ENCODE measurements at places on chromosomes 11 and 22.

- no peak for DNase-seq
Measured at GRCh38 chr11:1772270-1773130, 8.8 kb upstream of the CTSD start.

GRCh38 chr11:115720602-115721245 is 216.5 kb upstream of the CADM1 start:
- DNase-seq = no peak

DNA sequence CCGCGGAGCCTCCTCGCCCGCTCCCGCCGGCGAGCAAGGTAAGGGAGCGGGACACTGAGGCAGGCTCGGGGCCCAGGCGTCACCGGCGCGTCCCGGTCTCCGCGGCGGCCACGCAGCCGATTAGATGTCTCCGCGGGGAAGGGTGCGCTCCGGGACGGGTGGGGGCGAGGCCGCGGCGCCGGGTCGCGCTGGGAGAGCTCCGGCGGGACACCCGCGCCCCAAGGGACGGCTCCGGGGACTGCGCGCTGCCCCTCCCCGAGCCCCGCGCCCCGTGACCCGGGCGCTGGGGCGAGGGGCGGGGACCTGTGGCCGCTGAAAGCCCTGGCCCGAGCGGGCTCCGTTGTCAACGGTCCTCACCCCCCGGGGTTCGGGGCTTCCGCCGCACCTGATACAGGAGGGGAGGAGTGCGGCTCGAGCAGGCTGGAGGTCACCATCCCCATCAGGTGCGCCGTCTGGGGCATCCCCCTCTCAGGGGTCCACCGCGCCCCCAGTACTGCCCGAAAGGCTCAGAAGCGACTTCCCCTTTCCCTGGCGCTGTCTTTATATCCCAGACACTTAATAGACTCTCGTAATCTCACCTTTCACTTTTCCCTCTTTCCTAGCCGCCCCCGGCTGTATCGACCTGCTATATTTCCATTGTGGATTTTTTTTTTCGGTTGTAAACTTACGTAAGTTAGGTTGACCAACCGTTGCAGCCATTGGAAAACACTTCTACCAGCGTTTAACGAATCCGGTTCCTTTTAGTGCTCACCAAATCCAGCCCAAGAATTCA is 573 bp downstream of the PPFIA1 start:
- DNase-seq = peak; percentile 64

- no peak for DNase-seq
Measured at GRCh38 chr11:19080579-19080993, 20.1 kb upstream of the MRGPRX2 start.

DNA sequence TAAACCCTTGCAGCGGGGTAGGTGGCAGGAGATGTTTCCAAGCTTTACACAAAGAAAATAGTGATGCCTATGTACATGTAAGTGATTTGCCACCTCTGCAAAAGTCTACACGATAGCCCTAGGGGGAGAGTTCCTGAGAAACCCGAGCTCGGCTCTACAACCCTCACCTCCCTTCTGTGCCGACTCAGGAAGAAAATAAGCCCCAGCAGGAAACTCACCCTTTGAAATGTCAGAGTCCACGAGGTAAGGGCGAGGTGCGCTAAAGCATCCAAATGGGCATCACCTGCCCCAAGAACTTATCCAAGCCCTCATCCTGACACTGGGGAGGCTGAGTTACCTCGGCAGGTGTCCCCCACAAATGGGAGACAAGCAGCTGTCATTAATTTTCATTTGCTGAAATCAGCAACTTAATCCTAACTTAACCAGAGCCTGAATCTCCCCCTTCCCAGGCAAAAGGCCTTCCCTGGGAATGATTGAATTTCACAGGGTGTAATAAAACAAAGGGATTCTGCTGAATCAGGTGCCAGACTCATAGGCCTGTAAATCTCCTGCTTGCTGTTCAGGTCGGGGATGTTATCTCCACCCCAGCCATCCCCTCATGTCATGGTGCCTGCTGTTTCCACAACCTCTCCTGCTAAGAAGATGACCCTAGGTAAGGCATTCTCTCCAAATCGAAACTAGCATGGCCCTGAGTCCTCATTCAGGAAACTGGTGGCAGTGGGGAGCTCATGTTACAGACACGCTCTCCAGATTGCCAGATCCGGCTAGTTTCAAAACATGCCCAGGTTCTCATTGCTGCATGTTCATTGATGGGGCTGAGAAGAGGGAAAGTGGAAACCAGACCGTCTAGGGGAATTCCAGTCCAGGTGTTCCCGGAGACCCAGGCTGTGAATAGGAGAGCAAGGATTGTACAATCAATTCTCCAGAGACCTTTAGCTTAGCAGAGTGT is 105.3 kb upstream of the KIRREL3 start:
- DNase-seq = no peak

- no peak for DNase-seq
Measured at GRCh38 chr11:129146191-129146590, 45.9 kb downstream of the ARHGAP32 start.

DNA sequence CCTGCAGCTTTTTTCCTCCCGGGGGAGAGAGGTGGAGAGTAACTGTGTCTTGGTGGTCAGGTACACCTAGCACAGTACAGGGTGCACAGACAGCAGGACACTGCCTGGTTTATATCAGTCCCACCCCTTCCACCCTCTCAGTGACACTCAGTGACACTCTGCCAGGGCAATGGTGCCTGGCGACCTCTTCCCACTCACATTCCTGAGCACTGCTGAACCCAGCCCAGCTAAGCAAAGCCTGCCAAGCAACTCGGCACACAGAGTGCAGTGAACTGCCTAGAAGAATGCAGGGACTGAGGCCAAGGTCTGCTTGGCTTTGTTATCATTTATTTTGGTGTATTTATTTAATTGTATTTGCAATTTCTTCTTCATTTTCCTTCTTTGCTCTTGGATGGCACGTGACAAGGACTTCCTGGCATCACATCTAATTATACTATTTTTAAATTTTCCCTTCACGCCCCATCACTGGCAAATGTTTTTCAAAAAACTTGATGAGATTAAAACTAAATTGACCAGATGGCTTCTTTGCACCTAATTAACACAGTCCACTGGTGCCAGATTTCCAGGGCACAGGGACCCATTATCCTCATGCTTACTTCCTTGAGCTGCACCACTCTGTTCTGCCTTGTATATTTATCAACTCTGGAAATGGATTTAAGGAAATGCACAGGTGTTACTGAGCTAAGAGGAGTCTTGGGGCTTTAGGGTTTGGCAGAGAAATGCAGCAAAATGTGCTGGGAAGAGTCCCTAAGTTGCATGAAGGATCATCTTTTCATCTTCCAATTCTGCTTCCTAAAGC is 205.6 kb downstream of the ADAMTS15 start:
- DNase-seq = no peak

DNA sequence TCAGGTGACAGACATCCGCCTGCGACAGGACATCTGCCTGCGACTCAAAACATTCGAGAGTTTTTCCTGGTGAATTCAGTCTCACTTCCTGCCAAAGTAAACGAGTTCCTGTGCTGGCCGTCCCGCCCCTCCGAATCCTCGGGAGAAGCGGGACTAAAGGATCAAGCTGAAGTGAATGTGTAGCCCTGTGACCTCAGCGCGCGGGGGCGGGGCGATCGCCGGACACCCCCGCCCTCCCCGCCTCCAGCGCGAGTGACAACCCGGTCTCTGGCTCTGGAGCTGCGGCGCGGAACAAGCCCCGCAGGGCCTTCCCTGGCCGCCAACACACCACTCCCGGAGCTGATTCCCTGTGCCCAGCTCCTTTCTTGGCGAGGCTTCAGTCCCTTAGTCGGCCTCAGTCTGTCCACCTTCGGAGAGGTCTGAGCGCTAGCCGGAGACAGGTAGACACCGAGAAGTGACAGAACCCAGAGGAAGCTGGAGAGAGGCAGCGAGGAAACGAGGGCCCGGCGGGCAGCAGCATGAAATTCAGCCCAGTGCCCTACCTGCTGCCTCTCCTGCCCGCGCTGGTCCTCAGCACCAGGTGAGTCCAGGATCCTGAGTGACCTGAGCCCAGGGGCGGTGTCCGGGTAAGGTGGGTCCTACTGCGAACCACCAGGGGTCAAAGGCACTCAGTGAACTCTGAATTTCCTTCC is 766.4 kb upstream of the LUZP2 start:
- DNase-seq = no peak

DNA sequence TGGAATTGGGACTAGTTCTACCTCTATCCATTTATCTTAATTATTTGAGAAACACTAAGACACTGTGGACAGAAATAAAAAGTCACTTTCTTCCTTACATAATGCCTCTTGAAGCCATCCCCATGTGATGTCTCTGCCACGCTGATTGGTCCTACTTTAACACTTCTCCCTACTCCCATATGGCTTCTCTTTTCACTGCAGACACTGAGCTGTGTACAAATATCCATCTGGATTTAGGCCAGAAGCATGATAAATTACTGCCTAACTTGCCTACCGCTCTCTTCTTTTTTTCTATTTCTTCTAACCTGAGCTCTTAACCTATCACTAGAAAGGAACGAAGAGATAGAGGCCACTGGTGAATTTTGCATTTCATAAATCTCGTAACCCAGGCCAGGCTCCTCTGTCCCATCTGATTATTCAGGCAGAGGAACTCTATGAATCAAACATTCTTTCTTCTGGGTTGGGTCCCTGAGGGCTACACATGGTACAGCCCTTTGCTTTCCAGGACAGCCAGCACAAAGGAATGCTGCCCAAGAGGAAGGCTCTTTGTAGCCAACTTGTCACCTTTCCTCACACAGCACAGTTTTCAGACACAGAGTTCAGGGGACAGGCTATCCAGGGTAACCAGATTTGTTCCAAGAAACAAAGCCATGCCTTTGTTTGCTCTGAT is 878.5 kb upstream of the LRRC4C start:
- DNase-seq = no peak

DNA sequence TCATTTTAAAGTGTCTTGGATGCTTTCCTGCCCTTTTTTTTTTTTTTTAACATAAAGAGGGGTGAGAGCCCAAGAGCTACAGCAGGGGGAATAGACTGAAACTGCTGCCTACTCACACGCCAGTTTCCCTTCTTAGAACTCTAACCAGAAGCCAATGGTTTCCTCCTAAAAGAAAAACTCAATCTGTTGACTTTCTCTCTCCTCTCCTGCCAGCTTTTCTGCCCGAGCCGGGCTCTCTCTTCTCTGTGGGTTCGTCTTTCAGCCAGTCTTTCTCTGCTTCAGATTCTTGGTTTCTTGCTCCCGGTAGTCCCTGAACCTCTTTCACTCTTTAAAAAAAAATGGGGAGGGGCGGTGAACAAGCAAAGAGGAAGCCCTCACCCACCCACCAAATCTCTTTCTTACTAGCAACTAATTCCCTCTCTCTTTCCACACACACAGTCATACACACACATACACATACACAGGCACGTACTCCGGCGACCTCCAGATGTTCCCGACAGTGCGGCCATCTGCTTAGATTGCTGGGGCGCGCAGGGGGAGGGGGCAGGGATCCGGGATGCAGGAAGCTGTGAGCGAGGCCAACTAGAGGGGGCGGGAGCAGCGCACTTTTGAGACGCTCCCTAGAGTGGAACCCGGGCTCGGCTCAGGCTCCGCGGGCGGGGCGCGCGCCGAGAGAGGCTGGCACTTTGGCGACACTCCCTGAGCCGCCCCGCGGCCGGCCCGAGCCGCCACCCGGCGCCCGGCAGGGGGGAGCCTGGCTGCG is 444 bp upstream of the TSKU start:
- DNase-seq = no peak

DNA sequence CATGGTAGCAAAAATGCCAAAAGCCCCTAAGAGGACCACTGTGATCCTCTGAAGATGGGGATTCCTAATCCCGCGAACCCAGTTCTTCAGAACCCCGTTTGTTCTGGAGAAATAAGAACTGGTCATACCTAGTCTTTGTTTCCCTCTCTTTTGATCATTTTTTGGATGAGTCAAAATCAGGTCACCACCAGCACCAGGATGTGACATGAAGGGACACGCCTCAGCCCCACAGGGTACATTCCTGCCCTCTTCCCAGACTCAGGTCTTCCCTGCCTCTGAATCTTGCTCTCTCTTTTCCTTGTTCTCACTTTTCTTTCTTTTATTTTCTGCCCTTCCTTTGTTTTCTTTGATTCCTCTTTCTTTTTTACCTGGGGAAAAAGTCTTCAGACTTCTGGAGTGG is 14.6 kb upstream of the ANO1 start:
- no peak for DNase-seq

DNA sequence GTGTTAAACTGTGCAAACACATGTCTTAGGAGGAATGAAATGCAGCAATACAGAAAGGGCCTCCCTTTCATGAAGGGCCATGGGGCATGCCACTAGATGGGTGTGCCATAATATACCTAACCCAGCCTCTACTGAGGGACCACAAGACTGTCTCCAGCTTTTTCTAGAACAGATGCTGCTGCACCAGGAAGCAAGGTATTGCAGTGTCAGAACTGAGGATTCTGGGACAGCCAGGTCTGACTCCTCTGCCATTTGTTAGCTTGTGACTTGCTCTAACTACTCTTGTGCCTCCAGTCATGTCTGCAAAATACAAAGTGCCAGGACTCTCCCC is 53.2 kb downstream of the HIRA start:
- DNase-seq = no peak

GRCh38 chr11:34549271-34549670 is 35.7 kb upstream of the ELF5 start:
- DNase-seq = no peak

DNA sequence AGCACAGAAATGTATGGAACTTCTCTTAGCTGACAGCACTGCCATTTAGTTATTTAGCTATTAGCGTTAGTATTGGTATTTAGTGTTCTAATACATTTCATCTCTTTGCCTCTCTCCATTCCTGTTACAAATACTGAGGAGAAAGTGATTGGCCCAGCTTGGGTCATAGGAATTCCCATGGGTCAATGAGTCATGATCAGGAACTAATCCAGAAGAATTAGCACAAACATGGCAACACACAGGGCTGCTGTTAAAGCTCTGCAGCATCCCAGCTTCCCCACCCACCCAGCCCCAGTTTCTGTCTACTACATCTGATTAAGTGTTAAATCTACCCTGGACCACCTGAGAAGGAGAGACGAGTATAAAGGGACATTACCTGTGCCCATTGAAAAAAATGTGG is 36.1 kb downstream of the PDGFD start:
- no peak for DNase-seq

DNA sequence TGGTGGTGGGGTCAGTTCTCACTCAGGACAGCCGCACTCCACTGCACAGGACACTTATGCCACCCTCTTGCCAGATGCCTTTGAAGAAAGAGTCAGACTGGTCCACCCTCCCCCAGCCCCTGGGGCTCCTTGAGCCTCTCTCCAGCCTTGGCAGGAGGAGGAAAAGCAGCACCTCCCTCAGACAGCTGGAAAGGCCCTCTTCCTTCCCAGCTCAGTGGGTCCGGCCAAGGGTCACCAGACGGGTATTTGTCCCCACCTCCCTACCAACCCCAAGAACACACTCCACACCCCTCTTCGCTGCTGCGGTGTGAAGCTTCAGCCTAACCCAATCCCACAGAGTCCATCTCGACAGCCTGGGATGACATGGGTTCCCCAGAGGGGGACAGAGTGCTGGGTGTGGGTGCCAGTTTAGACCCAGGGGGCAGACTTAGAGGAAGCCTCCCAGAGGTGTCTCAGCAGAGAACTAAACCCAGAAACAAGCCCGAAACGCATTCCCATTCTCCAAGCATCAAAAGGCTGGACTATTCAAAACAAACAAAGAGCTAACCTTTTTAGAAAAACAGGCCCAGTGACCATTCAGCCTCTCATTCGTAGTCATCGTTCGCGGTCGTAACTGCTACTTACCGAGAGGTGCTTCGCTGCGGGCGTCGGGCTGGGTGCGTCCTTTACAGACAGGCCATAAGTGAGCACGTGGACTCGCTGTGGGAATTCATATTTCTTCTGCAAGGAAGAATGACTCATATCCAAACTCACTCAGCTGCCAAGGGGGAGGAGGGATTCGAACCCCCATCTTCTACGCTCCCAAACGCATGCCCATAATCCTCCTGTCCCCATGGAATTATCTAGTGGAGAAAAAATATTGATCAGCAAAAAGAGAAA is 57.5 kb upstream of the ANO1 start:
- no peak for DNase-seq

GRCh38 chr11:76836613-76837291 is 24.0 kb upstream of the ACER3 start:
- DNase-seq = no peak
